Activated CD4-positive, alpha-beta T cell treated with anti-CD3 and anti-CD28 coated beads, Interleukin-2, amount 50 U/mL, for 48 hours (primary cell): ENCODE measurements at places on chromosomes 1 and 21.

- peak; percentile 13 for DNase-seq
Observed at GRCh38 chr1:37020653-37021277, 13.6 kb downstream of the GRIK3 start.

DNA sequence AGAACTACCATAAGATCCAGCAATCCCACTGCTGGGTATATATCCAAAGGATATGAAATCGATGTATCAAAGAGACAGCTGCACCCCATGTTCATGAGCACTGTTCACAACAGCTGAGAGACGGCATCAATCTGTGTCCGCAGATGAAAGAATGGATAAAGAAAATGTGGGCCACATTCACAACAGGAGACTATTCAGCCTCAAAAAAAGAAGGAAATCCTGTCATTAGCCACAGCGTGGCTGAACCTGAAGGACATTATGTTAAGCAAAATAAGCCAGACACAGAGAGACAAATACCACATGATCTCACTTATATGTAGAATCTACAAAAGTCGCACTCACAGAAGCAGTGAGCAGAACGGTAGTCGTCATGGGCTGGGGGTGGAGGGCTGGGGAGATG, 99.2 kb upstream of the IFFO2 start:
- DNase-seq: no peak

- no peak for DNase-seq
Observed at GRCh38 chr1:103497404-103497803, 28.1 kb upstream of the RNPC3 start.

- no peak for DNase-seq
Observed at GRCh38 chr1:68558321-68559026, 61.6 kb upstream of the DEPDC1 start.

GRCh38 chr1:109760581-109761226, 3.0 kb downstream of the EPS8L3 start:
- no peak for DNase-seq

- DNase-seq: no peak
Observed at GRCh38 chr1:179127163-179127895, 45.5 kb downstream of the TOR3A start.

DNA sequence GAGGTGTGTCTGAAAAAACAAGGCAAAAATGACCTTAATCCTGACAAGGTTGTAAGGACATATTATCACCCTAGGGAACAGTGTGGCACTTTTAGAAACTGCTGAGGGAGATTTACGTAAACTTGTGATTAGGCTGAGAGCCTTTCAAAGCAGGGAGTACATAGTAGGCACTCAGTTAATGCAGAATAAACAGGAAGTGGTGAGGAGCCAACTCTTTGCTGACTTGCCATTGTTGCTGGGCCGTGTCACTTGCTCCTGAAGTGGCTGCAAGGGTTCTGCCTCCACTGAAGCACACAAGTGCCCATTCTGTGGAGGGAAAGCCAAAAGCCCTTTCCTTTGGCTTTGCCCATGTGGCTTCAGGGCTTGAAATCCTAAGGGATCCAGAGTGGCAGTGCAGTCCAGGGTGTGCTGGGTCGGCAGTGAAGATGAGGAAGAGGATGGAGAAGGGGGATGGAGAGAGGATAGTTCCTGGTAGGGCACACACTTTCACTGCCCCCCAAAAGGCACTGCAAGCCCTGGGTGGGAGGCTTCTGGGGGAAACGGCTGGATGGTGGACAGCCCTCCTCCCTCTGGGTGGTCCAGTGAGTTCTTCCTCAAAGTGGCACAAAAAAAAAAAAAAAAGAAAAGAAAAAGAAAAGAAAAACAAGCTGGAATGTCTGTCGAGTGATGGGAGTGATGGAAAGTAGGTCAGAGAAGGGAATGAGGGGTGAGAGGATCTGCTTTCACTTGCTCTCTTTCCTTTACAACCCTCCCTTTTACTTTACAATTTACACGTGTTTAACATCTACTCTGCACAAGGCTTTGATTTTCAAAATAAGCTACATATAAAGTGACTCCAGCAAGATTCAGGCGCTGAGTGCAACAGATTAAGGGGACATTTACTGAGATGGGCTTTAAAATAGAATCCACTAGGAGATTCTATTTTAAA, 13.7 kb upstream of the RHEX start:
- DNase-seq: no peak

GRCh38 chr1:56491441-56491840, 87.9 kb downstream of the PLPP3 start:
- no peak for DNase-seq

DNA sequence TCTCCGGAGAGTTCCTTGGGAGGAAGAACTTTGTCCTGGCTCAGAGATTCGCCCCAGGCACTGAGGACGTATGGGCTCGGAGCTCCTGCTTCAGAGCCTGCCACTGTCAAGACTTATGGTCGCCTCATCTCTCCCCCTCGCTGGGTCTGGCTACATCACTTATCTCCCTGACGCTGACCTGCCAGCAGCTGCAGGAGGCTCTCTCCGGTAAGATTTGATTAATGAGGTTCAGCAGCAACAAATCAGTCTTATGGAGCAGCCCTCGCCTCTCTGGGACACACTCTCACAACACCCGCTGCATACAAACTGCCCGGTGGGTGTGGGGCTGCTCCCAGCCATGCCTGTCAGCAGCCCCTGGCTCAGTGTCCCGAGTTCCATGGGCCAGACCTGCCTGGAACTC, 297.8 kb downstream of the RRAGC start:
- no peak for DNase-seq

GRCh38 chr1:228381356-228381755, 25.3 kb downstream of the TRIM11 start:
- no peak for DNase-seq

GRCh38 chr1:100894603-100895539, at the start of gene EXTL2:
EXTL2 (minus strand) TSS chr1:100894842; CDS start chr1:100888757, 6,085 bp downstream.
- peak; percentile 76 for DNase-seq

DNA sequence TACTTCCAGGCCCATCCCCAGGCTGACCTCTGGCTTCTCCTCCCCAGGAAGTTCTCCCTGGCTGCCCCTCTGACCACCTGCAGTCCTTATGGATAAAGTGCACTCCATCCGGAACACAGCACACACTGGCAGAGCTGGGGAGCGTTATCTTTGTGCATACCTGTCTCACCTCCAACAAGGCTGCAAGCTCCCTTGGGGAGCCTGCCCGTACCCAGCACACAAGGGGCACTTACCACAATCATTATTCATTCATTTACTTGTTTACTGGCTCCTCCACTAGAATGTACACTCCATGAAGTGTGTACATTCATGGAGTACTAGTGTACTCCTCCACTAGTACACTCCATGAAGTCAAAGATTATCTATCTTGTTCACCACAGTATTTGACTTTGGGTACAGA, 30.3 kb downstream of the GLIS1 start:
- no peak for DNase-seq

GRCh38 chr1:221530791-221531190, 211.1 kb downstream of the DUSP10 start:
- DNase-seq: no peak

GRCh38 chr1:101453844-101454243, 217.0 kb downstream of the S1PR1 start:
- peak; percentile 9 for DNase-seq

GRCh38 chr21:25171438-25171837, 435.8 kb downstream of the MRPL39 start:
- no peak for DNase-seq

- no peak for DNase-seq
Observed at GRCh38 chr1:79588719-79589118, 582.2 kb upstream of the ADGRL4 start.

GRCh38 chr1:164950541-164950986, 391.6 kb downstream of the PBX1 start:
- DNase-seq: no peak

- DNase-seq: no peak
Observed at GRCh38 chr1:238177960-238178645, 287.4 kb upstream of the ZP4 start.

DNA sequence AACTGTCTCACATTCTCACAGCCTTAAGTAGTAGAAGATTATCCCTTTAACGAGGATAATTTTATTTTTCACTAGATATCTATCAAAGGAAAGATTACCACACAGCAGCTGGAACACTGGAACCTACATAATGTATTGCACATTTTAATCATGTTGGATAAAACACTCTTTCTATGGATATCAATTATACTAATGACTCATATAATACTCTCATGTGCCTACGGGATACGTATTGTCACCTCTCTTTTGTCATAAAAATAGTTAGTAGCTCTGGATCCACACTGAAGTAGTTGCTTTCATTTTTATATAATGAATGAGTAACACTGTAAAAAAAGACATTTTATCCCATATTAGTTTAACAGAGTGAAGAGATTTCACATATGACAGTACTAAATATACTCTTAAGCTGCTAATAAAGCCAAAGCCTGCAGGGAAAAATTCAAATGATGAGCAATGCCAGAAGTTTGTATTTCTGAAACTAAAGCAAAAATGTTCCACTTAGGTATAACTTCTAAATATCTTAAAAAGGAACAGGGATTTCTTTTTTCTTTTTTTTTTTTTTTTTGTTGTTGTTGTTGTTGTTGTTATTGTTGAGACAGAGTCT, 408.7 kb upstream of the PKN2 start:
- DNase-seq: no peak

- DNase-seq: no peak
Observed at GRCh38 chr1:244653439-244654107, 647 bp downstream of the DESI2 start.

DNA sequence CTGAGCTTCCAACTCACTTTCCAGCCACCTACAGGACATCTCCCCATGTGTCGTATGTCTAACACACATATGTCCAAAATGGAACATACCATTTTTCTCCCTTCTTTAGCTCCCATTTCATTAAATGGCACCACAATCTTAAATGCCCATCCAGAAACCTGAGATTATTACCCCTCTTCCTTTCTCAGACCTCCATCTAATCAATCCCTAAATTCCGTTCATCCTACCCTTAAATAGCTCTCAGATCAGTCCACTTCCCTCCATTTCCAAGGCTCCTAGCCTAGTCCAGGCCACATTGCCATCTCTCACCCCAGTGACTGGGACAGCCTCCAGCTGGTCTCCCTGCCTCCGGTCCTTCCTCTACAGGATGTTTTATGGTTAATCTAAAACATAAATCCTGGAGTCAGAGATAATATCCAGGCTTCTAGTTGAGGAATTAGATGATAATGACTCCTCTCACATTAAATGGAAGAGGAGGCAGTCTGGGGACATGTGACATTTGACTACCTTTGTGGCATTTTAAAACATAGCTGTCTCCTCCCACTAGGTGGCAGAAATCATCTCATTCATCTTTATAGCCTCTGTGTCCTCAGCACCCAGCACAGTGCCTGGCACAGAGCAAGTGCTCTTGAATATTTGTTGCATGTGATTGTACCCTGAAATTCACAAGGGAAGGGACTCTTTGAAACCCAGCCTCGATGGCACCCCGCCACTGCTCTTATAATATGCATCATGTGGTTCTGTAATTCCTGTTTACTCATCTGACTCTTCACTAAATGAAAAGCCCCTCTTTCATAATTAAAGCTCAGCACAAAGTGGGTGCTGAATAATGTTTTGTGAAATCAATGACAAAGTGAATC, 102.3 kb downstream of the TMEM53 start:
- peak; percentile 8 for DNase-seq

DNA sequence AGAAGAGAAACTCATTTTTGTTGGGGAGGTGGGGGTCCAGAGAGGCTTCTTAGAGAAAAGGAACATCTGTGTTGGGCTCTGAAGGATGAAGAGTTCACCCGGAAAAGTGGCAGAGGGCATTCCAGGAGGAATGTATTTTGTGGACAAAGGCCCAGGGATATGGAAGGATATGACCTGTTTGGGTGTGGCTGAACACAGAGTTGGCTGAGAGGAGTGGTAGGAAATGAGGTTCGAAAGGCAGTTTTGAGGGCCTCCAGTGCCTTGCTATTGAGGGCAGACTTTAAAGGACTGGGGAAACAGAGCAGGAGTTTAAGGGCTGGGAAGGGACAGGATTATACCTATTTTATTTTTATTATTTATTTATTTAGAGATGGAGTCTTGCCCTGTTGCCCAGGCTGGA, 27.3 kb upstream of the WASF2 start:
- no peak for DNase-seq

- no peak for DNase-seq
Observed at GRCh38 chr1:190196020-190196419, 281.6 kb downstream of the BRINP3 start.

- no peak for DNase-seq
Observed at GRCh38 chr1:237712082-237712481, 178.6 kb downstream of the ZP4 start.

DNA sequence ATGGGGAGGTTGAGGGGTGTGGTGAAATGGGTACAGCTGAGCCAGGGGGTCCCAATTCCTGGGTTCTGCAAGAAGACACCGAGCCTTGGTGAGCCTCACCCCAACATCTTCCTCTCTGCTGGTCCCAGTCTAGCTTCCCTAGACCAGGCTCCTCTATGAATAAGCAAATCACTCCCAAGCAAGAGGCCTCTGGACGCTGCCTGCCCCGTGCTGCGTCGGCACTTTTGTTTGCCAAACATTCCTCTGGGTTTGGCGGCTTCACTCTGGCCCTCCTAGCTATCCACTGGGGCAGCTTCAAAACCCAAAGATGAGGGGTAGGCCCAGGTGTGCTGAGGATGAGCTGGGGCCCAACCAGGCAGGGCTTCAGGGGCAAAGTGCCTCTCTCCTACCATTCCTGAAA, 137.1 kb upstream of the CD34 start:
- no peak for DNase-seq

DNA sequence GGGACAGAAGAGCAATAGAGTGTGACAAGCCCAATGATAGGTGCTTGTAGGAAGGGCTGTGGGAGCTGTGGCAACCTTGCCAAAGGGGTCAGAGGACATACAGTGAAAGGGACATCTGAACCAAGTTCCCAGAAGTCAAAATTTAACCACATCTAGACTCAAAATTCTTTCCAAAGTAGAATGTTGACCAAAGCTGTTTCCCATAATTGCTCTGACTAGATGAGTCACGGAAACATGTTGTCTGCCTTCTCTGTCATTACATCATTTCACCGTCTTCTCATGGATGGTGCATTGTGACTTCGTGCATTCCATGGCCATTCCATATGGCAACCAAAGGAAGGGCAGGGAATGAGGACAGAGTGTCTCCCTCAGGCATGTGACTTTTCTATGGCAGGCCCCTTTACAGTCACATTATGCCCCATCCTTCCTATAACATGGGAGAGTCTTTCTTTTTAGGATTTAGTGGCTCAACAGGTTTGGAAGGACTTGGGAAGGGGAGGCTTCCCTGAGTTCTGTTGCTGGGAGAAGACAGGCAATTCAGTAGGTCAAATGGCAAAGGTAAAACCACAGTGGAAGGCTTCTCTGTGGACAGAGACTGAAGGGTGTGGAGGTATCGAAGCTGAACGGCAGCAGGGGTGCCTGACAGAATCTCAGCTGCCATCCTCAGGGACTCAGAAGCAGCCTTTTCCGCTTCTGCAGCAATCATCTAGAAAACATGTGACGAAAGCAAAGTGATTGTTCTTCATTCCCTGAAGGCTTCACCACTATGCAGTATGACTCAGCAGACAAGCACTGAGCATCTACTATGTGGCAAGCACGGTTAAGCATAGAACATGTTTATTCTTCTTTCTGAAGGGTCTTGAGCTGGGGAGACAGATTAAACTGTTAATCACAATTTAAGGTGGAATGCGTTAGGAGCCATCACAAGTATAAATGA, 24.7 kb downstream of the NPHS2 start:
- DNase-seq: no peak
